CD4-positive, alpha-beta T cell treated with Interleukin-4 for 1 hour (primary cell): ENCODE measurements at places on chromosomes 2 and 18.

DNA sequence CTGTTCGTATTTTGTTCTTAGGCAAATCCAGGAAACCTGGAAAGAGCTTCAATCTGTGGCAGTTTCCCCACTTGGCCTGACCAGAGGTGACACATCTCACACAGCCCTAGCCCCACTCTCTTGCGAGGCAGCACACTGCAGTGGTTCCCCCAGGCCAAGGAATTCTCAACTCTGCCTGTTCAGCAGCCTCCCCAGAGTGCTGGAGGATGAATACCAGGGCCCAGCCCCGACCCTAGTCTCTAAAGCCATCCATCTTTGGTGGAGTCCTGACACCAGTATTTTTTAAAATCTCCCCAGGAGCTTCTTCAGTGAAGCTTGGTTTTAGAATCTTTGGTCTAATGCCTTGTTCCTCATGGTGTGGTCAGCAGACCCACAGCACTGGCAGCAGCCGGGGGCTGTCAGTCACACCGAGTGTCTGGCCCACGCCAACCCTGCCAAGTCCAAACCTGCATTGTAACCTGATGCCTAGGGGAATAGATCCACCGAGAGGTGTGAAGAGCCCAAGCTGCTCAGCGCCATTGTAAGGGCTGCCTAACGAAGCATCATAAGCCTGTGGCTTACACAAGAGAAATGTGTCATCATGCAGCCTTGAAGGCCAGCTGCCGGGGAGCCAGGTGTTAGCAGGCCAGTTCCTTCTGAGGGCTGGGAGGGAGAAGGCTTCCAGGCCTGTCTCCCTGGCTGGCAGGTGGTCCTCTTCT is 428.7 kb upstream of the ID2 start:
- no peak for DNase-seq

DNA sequence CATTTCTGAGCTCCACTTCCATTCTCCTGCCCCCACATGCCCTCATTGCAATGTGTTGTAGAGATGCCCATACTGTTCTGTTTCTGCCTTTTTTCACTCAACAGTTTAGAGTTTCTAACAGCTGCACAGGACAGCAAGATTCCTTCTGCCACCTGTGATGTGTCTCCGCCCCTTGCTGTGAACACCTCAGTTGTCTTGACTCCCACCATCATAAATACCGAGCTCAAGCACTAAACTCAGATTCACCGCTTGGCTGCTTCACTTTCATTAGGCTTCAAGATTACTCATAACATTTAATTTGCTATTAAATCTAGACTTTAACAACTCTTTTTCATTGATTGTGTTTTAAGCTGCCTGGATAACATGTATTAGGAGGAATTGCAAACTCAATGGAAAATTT is 141.0 kb downstream of the MAP2 start:
- DNase-seq, result no peak

GRCh38 chr18:28411806-28412205 is 234.9 kb upstream of the CDH2 start:
- no peak for DNase-seq

DNA sequence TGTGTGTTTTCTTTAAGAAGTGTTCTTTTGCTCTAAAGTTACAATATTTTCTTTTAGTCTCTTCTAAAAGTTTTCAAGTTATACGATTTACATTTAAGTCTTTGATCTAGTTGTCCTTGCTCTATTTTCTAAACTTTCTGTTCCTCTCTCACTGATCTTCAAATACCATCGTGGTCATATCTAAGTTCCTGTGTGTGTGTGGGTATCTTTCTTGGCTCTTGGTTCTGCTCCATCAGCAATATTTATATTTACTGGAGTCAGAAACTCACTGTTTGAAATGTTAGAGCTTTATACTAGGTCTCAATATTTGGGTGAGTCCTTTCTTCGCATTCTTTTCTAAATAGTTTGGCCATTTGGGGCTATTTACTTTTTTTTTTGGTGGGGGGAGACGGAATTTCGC is 77.3 kb downstream of the COPS8 start:
- DNase-seq, result no peak

DNA sequence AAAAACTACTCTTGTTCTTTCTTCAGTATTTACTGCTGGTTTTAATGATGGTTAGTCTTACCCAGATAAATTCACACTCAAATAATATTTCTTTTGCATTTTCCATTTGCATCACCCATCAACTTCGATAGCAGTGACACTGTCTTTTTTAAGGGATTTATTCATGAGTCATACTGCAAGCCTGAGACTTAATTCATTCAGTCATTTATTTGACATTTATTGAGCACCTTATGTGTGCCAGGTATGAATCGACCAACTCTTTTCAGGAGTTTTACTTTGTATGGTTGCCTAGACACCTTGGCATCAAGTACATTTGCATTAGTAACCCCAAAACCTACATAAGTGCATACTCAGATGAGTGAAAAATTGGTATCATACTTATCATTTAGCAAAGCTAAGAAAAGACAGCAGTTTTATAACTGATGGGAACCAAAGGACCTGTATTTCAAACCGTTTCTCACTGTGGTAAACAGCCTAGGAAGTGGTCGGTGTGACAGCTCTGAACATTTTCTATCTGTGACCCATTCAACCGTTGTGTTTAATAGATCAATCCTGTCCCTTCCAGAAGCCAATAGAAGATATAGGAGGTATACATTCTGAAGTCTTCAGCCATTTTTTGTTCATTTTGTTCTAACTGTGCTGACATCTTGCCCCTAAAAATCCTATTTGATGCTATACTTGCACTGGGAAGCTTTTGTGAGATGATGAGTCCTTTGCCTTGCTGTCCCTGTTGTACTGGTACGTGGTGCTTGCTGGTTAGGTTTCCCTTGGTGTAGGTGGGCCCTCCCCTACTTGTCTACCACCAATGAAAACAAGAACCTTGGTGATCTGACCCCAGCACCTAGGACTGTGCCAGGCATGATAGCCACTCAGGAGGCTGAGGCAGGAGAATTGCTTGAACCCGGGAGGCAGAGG is 484.7 kb upstream of the RAB12 start:
- DNase-seq, result no peak

DNA sequence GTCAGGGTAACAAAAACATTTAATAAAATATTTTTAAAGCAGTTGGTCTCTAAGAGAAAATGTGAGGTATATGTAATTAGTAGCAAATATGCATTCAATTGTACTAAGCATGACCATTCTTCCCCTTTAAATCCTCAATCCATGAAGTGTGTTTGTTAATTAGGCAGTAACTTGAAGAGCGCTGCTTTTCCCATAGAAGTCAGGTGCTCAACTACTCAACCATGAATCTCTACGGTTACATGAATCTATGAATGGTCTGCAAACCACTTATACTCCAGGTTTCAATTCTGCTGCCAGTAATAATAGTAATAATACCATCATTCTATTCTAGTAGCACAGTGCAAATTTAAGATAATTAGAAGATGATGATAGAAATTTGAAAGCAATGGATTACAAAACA is 55.8 kb downstream of the SLC8A1 start:
- DNase-seq, result no peak

GRCh38 chr2:129118296-129118695 is 799.6 kb upstream of the HS6ST1 start:
- DNase-seq, result no peak

DNA sequence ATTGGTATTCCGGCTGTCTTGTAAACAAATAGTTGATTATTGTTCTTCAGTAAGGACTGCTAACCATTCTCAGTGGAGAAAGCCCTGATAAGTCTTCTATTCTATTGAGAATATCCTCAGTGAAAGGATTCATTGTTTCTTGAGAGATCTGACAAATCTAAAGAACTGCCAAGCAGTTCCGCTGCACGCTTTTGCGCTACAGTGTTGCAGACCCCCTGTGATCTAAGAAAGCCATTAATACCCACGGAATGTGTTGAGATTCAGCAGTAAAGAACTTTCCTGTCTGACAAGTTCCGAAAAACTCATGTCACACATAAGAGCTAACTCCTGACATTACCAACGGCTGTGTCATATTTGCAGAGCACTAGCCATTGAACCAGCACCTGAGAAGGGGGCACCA is 63.8 kb downstream of the ZNF236 start:
- DNase-seq, result no peak

GRCh38 chr2:23636426-23636825 is 251.4 kb downstream of the KLHL29 start:
- DNase-seq, result no peak

- no peak for DNase-seq
Measured at GRCh38 chr18:6648581-6648980, 80.9 kb upstream of the ARHGAP28 start.

GRCh38 chr18:48918660-48919456 is 31.9 kb downstream of the SMAD7 start:
- no peak for DNase-seq

- no peak for DNase-seq
Measured at GRCh38 chr2:24372033-24372432, 11.7 kb upstream of the ITSN2 start.

GRCh38 chr18:75282746-75283145 is 72.1 kb downstream of the TSHZ1 start:
- no peak for DNase-seq

DNA sequence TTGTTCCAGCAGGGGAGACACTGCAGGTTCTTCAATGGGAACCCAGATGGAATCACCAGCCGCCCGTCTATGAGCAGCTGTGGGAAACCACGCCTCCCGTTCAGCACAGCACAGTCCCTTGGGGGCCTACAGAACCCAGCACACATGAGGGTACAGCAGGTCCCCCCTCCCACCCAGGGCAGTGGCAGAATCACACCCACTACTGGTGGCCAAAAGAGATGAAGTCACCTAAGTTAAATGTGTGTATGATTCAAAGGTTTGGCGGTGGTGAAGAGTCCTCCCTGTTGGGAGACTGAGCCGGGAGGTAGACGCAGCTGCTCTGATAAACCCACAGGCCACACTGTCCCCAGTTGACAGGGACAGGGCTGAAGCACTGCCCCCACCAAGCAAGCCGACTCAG is 44.3 kb downstream of the L3MBTL4 start:
- no peak for DNase-seq

GRCh38 chr2:112798979-112799975 is 15.0 kb upstream of the IL1A start:
- no peak for DNase-seq

DNA sequence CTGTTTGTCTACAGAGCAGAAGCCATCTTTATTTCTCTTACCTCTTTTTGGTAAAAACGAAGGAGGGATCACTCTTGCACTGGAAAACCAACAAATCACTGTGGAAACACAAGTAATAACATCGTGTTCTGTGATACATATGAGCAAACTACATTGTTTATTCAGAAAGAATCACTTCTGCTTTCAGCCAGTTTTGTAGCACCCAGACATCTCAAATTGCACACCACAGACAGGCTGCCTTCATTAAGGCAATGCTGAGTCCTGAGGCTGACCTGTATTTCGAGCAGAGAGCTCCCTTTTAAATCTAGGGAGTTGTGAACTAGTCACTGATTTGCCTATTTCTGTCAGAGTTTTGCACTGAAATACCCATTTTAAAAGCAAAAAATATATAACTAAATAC is 1003.2 kb upstream of the FAM98A start:
- no peak for DNase-seq

- no peak for DNase-seq
Measured at GRCh38 chr2:166961933-166962332, 73.7 kb downstream of the XIRP2 start.

DNA sequence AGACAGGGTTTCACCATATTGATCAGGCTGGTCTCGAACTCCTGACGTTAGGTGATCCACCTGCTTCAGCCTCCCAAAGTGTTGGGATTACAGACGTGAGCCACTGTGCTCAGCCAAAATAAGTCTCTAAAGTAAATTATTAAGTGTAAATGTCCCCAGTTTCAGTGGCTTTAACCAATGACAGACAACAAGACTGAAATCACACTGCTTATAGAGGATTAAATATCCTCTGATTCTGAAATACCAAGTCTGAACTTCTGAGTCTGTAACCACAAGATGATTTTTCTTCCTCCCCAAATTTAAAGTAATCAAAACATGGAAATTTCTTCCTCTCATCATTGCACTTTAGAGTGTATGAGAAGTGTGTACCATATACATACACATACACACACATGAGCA is 16.5 kb upstream of the ANKRD44 start:
- DNase-seq, result no peak

DNA sequence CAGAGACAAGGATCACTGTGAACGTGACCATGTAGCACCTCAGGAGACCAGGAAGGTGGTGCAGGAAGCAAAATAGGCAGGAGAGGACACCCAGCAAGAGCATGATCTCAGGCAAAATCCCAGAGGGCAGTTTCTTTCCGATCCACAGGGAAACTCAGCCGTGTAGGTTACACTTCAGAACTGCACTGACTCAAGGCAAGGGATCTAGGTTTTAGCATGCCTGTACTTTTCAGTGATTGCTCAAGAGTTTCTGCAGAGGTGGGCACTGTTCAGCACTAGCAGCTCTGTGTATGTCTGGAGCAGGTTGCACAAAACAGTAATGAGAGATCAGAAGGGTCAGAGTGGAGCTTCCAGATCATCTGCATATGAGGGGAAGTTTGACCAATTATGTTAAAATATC is 116.7 kb upstream of the RNF152 start:
- DNase-seq, result no peak

GRCh38 chr2:199309973-199310372 is 147.8 kb downstream of the SATB2 start:
- no peak for DNase-seq

- no peak for DNase-seq
Measured at GRCh38 chr18:46366751-46367376, 262.7 kb downstream of the HAUS1 start.

DNA sequence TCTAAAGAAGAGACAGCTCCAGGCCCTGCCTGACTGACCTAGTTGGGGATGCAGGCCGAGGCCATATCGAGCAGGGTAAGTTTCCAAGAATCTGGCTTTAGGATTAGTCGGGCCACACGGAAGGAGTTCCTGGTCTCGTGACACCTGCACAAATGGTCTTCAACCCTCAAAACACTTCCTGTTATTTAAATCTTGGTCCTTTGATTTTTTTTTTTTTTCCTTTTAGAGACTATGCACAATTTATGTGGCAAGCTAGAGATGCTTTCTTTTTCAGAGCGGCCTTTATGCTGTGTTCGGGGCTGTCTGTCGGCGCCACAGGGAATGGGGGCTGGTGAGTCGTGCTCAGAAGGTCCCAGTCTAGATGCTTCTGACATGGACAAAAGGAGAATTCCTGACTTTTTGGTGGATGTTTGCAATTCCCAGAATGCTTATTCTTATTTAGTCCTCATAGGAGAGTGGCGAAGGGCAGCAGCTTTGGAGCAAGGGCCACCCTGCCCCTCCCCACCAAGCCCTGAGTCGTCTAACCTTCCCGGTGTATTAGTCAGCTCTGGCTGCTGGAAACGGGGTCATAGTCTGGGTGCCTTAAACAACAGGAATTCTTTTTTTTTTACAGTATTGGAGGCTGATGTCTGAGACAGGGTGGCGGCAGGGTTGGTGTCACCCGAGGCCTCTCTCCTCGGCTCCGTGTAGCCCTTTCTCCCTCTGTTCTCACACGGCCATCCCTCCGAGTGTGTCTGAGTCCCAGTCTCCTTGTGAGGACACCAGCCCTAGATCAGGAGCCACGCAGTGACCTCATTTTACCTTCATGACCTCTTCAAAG is 27.4 kb downstream of the HPCAL1 start:
- peak; percentile 59 for DNase-seq

- no peak for DNase-seq
Measured at GRCh38 chr18:75502286-75502685, 74.8 kb upstream of the SMIM21 start.

GRCh38 chr2:221345516-221345915 is 226.6 kb downstream of the EPHA4 start:
- no peak for DNase-seq

GRCh38 chr2:9434489-9434888 is 11.0 kb downstream of the CPSF3 start:
- no peak for DNase-seq

- DNase-seq, result no peak
Measured at GRCh38 chr18:79197531-79197930, 128.3 kb downstream of the ATP9B start.

GRCh38 chr2:169664600-169664977 is 29.6 kb downstream of the CFAP210 start:
- DNase-seq, result no peak

- DNase-seq, result no peak
Measured at GRCh38 chr2:238339814-238340213, 19.5 kb downstream of the TRAF3IP1 start.
